ENCODE measurements at places on chromosomes 2 and 18.

GRCh38 chr2:74078466-74078865 is 69.2 kb downstream of the BOLA3 start:
- DNase-seq = no peak

DNA sequence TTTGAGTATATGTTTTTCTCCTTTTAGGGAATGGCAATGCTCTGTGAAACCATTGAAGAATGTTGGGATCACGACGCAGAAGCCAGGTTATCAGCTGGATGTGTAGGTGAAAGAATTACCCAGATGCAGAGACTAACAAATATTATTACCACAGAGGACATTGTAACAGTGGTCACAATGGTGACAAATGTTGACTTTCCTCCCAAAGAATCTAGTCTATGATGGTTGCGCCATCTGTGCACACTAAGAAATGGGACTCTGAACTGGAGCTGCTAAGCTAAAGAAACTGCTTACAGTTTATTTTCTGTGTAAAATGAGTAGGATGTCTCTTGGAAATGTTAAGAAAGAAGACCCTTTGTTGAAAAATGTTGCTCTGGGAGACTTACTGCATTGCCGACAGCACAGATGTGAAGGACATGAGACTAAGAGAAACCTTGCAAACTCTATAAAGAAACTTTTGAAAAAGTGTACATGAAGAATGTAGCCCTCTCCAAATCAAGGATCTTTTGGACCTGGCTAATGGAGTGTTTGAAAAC is 82.3 kb downstream of the ACVR2A start:
- DNase-seq = no peak

GRCh38 chr2:71531522-71532047 is 78.2 kb downstream of the DYSF start:
- DNase-seq = no peak

DNA sequence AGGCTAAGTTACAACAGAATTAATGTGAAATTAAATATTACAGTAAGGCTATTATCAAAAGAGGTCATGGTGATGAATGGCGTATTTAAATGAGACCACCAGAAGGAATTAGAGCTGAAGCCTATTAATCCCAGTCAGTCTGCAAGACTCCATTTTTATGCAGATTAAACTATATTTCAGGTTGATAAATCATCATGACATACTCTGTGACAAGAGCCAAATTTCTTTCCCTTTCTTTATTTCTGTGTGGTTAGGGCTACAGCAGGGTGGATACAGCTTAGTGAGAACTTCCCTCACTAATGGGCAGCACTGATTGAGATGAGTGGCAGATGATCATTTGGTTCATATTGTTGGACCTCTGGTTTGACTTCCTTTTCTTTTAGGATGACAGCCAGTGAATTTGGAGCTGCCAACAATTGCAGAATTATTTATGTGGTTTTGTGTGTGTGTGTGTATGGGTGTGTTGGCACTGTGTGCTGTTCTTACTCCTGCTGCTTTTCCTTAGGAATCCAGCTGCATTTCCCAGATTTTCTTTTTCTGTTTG is 481.3 kb downstream of the PIK3C3 start:
- no peak for DNase-seq

- no peak for DNase-seq
Observed at GRCh38 chr18:21289827-21290226, 47.8 kb downstream of the GREB1L start.

- no peak for DNase-seq
Observed at GRCh38 chr18:36298126-36298741, 721 bp downstream of the FHOD3 start.

- no peak for DNase-seq
Observed at GRCh38 chr18:64918851-64919250, 770.0 kb upstream of the LINC00305 start.

- no peak for DNase-seq
Observed at GRCh38 chr2:63785096-63785495, 56.6 kb upstream of the UGP2 start.

GRCh38 chr2:182827182-182827879 is 39.1 kb downstream of the FRZB start:
- DNase-seq = no peak

DNA sequence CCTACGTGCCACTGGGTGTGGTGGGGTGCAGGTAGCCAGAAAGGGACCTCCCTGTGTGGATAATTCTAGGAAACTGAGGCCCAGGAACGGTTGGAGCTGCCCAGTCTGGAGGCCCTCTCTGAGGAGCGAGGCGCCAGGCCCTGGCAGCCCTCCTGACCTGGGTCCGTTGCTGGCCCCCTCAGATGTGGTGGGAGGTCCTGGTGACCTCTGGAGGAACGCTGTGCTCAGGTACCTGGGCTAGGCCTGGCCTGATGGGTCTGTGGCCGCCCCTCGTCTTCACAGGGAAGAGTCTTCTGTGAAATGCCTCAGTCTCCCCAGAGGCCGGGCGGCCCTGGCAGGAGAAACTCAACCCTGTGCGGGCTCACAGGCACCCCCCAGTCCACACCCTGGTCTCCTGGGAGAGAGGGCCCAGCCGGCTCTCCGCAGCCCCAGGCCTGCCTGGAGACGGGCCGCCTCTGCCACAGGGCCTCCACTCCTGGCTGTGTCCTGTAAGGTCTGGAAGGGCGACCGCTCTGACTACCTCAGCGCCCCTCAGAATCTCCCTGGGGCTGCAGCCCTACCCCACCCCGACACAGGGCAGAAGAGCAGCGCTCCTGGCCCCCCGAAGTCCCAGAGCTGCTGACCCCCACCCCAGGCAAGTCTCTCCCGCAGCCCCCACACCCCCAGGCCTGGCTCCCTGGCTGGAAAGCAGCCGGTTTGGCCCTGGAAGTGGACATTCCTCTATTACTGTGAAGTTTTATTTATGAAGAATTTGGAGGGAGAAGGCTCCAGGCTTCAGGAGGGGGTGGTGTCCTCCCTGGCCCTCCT is 3.7 kb downstream of the B3GNT7 start:
- no peak for DNase-seq

DNA sequence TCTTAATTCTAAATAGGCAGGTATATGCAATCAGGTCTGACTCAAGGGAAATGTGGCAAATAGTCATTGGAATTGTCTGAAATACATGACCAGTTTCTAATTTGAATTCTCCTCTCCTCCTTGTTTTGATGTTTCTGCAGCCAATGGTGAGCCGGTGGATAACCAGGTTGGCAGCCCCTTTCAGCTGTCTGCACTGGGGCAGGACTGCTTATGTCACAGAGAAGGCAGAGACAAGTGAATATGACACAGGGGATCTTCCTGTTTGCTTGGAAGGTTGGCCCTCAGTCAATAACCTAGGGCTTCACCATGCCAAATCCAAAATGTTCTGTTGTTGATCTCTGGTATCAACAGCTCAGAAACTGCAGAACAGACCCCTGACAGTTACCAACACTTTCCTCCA is 12.1 kb downstream of the MYT1L start:
- no peak for DNase-seq

- DNase-seq = peak; percentile 73
Observed at GRCh38 chr2:55093381-55093780, 43.1 kb upstream of the RTN4 start.

DNA sequence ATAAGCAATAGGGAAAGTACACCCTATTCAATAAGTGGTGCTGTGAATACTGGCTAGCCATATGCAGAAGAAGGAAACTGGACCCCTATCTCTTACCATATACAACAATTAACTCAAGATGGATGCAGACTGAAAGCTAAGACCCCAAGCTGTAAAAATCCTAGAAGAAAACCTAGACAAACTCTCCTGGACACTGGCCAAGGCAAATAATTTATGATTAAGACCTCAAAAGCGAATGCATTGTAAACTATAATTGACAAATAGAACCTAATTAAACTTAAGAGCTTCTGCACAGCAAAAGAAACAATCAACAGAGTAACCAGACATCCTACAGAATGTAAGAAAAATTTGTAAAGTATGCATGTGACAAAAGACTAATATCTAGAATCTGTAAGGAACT is 41.1 kb upstream of the ASXL3 start:
- DNase-seq = no peak

GRCh38 chr2:62204998-62205496 is 9.1 kb downstream of the B3GNT2 start:
- DNase-seq = no peak

- DNase-seq = no peak
Observed at GRCh38 chr2:139217641-139218040, 437.5 kb upstream of the NXPH2 start.

- DNase-seq = no peak
Observed at GRCh38 chr2:240611601-240612210, 13.6 kb upstream of the GPR35 start.

DNA sequence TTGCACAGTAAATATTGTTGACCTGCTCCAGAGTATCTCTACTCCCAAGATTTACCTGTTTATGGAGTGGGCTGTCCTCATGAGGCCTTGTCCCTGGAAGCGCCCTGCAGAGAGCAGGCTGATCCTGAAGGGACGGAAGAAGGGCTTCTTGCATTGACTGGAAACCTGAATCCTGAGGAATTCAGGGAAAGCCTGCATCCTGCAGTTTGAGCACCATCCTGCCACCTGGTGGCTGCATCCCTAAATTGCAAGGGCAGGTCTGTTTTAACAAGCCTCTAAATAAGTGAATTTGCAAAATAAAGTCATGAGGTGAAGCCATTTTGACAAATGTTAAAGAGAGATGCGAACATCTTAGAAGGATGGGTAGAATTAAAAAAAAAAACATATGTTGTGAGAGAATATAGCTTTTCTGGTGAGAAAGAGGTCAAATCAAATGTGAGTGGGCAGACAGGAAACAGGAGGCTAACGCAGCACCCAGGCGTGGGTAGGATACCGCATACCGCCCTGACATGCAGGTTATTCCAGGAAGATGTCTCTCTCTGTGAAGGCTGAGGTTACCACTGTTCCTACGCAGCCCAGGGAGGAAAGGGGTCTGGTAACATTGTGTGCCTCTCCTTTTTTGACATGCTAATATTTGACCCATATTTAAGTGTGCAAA is 754.9 kb downstream of the RNF144A start:
- DNase-seq = peak; percentile 32

- no peak for DNase-seq
Observed at GRCh38 chr2:68206793-68207192, 45.5 kb downstream of the PPP3R1 start.

- no peak for DNase-seq
Observed at GRCh38 chr2:135949451-135950234, 35.8 kb downstream of the DARS1 start.

DNA sequence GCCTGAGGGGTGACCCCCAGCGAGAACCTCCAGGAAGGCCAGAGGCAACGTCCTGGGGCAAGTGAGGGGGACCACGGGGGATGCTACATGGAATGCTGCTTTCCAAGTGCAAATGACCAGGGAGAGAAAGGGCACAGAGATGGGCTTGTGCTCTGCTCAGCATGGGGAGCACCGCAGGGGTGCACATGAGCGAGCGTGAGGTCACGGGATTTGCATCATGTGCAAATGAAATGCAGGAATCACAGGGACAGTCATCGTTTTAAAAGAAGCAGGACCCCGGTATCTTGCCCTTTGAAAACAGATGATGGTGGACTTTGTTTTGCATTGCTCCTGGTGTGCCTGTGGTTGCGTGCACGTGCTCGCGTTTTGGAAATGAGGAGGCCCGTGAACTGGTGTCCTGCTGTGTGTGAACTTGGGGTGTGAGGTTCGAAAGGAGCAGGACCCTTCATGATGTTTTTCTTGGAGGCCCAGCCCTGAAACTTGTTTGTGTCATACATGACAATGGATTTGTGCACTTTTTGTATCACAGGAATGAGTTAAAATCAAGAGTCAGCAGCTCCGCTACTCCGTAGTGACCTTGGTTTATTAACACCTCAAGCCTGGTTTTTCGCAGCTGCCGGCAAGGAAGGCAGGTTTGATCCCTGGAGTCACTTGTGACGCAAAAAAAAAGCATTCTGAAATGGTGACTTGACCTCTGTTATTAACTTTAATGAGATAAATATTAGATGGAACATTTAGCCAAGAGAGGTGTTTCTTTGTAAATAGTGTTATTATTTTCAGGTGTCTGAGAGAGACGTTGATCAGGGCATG is 234.5 kb downstream of the LDLRAD4 start:
- no peak for DNase-seq

- no peak for DNase-seq
Observed at GRCh38 chr18:43534511-43534910, 257.2 kb upstream of the SYT4 start.

DNA sequence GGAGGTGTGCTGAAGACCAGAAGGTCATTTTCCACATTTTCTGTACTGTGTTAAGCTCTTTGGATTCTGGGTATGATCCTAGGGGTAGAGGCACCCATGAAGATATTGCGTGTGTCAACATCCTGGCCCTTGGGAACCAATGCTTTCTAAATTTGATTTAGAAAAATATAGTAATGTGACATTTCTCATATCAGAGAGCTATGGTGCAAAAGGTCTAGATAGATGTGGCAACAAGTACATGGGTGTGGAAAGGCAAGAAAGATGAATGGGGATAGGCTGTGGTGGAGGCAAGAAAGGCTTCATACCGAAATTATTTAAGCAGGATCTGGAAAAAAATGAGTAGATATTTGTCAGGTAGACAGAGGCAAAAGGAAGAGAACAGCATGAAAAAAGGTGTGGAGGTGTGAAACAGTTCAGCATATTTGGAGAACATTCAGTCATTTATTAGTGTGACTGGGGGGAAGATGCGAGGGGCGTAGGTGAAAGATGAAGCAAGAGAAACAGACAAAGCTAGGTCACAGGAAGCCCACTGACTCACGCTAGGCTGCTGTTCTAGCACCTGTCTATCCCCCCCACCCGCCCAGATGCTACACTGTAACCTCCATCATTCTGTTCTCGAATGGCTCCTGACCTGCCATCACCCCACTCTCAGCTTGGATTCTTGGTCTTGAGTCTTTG is 11.7 kb downstream of the DOK1 start:
- no peak for DNase-seq

- DNase-seq = no peak
Observed at GRCh38 chr18:23166891-23167541, 31.7 kb downstream of the CABLES1 start.

GRCh38 chr2:126795656-126796055 is 103.0 kb upstream of the TEX51 start:
- DNase-seq = no peak

GRCh38 chr18:13543144-13543543 is 183.2 kb downstream of the FAM210A start:
- DNase-seq = no peak

DNA sequence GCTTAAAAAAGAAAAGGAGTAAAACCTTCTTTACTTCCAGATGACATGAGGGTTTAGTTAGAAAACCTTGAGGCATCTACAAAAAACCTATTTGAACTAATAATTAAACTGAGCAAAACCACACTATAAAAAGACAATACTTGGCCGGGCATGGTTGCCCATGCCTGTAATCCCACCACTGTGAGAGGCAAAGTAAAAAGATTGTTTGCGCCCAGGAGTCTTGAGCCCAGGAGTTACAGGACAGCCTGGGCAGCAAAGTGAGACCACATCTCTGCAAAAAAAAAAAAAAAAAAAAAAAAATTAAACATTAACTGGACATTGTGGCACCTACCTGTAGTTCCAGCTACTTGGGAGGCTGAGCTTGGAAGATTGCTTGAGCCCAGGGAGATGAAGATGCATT is 502.8 kb upstream of the LRRTM4 start:
- DNase-seq = no peak

GRCh38 chr2:40251137-40251536 is 200.8 kb downstream of the SLC8A1 start:
- no peak for DNase-seq

GRCh38 chr2:237883951-237884446 is 24.6 kb downstream of the RAMP1 start:
- DNase-seq = no peak

Data from NCI-H460 (cell line).